ENCODE measurements at places on chromosomes 12 and 14.

DNA sequence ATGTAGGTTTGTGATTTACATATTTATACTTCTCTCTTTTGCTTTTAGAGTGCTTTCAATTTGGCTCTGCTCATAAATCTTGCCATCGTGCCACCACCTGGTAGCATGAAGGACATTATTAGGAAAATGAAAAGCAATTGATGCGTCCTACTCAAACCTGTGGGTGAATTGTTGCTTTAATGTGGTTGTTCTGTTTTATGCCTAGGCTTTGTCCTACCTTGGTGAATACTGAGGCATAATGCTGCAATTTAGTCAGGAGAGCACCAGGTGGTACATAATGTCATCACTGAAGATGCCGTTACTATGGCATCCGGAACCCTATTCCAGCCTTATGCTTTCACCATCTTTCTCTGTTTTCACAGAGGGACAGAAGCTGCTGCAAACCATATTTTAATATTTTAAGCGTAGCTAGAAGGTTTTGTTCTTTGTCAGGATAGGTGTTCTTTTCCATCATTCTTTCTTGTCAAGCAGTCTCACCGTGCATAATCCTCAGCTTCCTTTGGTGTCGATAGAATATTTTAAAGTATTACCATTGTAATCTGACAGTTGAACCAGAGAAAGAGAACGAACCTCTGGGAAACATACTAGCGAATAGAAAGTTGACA lies 68.5 kb upstream of the PKP2 start:
- no peak for DNase-seq

GRCh38 chr12:11732023-11732422 lies 82.5 kb downstream of the ETV6 start:
- no peak for DNase-seq

- DNase-seq: no peak
Observed at GRCh38 chr14:20262642-20263128, 23.6 kb downstream of the OR11H4 start.

GRCh38 chr14:75282170-75282554 lies 3.5 kb downstream of the FOS start:
- no peak for DNase-seq

DNA sequence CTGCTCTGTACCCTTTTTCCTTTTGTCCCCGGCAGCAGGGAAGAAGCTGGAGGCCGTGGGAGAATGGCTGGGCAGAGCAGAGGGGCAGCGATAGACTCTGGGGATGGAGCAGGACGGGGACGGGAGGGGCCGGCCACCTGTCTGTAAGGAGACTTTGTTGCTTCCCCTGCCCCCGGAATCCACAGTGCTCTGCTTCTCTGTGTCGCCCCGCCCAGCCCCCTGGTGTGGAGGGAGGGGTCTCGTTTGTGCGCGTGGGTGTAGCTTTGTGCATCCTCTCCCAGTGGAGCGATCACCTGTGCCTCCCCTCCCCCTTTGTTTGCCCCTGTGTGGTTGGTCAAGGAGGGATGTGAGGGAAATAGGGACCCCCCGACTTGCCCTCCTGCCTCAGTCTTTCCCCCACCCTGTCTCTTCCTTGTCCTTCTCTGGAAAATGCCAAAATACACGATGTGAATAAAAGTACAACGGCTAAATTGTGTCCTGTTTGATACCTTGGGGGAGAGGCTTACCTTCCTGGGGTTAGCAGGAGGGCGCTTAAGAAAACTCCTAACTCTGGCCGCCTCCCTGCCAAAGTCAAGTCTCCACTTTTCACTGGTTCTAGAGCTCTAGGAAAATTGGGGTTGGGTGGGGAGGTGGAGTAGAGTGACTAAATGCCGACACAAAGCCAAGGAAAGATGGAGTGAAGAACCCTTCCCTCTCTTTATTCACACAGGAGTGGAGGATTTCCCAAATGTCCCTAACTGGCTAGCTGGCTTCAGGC lies 990 bp upstream of the TPI1 start:
- peak; percentile 83 for DNase-seq

GRCh38 chr14:69049675-69050074 lies 70.6 kb upstream of the ACTN1 start:
- no peak for DNase-seq

- DNase-seq: no peak
Observed at GRCh38 chr12:28799348-28799747, 349.7 kb upstream of the FAR2 start.

DNA sequence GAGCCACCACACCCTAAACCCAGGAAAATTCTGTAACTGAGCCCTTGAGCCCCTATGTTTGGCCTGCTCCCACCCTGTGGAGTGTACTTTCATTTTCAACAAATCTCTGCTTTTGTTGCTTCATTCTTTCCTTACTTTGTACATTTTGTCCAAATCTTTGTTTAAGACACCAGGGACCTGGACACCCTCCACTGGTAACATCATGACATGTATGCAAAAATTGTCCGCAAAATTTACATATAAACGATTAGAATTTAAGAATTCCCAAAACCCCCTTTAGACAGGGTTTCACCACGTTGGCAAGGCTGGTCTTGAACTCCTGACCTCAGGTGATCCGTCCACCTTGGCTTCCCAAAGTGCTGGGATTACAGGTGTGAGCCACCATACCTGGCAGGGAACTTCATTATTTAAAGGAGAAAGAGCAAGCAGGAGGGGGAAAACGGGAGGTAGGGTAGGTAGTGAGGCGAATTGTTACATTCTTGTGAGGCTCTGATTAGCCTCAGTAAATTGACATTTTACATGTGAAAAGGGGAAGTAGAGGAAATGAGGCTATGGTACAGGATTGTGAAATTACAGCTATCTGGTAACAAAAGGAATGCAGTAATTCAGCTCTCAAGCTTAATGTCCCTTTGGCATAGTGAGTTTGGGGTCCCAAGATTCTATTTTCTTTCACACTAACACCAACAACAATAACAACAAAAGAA lies 27.6 kb downstream of the TUBA1A start:
- DNase-seq: no peak

- DNase-seq: no peak
Observed at GRCh38 chr12:88896958-88897357, 316.7 kb upstream of the KITLG start.

DNA sequence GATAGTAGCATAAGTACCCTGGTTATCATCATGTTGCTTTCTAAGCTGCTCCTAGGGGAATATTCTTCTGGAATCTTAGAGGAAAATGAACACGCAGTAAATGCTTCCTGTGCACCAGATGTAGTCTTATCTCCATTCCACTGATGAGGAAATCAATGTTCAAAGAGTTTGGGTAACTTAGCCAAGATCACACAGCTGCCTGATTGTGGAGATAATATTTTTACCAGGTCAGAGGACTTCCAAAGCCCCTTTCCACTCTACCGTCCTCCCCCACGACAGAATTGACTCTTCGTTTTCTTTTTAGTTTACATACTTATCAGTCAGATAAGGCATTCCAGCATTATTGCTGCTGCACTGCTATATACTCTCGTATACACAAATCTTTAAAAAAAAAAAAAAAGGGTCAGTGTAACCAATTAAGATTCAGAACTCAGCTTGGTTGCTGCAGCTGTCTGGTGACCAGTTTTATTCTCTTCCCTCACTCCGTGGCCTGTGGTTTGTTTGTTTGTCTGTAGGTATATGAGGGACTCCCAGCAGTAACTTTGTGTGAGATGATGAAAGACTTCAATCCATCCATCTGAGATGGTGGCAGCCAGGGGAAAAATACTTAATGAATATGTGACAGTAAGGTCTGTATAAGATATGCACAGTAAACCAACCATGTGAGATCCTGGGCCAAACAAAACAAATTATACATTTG lies 110.5 kb downstream of the TGFB3 start:
- DNase-seq: no peak

DNA sequence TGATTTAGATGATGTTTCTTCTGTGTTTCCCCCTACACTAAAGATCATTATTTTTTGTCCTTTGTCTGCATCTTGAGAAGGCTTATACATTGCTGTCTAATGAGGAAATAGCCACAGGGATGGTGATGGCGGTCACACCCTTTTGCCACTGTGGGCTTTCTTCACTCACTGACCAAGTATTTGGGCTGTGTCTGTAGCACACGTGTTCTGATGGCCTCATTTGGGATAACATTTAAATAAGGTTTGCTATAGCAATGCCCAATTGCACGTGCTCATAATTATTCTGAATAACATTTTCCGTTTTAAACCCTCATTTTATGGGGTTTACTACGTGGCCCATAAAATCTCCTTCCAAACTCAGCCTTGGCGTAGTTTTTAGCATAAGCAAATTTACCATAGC lies 230.3 kb upstream of the PRICKLE1 start:
- DNase-seq: no peak

- DNase-seq: no peak
Observed at GRCh38 chr12:9731797-9732196, 1.1 kb downstream of the CLECL1 start.

GRCh38 chr12:23083267-23083666 lies 458.3 kb downstream of the ETNK1 start:
- no peak for DNase-seq

GRCh38 chr14:32702562-32702961 lies 236.1 kb upstream of the NPAS3 start:
- no peak for DNase-seq

GRCh38 chr12:41881891-41882805 lies 262.5 kb downstream of the GXYLT1 start:
- DNase-seq: no peak

GRCh38 chr12:32027684-32028365 lies 68.6 kb downstream of the RESF1 start:
- DNase-seq: peak; percentile 85

- DNase-seq: no peak
Observed at GRCh38 chr14:106218174-106218573, 691.8 kb downstream of the TMEM121 start.

DNA sequence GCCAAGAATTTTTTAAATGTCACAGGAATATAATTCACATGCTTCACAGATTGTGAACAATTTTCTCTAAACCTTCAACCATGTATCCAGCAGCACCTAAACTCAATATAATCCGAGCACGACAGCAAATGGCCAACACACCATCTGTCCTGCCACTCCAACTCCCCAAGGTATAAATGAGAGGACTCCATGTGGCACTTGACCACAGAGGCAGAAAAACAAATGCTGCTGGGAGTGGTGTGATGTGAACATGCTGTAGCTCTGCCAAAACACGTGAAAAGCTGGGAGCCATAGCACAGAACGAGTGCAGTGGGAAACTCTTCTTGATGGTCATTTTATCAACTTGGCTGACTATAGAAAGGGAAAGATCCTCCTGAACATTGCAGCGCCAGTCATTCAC lies 70.9 kb downstream of the LLPH start:
- DNase-seq: no peak

DNA sequence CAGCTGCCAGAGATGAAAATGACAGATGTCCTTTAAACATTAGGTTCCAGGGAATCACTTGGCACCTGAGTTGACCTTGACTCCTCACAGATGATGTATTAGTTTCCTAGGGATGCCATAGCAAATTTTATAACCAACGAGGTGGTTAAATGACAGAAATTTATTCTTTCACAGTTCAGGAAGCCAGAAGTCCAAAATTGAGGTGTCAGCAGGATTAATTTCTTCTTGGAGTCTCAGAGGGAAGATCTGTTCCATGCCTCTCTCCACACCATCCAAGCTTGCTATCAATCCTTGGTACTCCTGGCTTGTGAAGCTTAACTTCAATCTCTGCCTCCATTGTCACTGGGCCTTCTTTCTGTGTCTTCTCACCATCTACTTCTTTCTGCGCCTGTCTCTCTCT lies 249.7 kb upstream of the BTG1 start:
- DNase-seq: no peak

DNA sequence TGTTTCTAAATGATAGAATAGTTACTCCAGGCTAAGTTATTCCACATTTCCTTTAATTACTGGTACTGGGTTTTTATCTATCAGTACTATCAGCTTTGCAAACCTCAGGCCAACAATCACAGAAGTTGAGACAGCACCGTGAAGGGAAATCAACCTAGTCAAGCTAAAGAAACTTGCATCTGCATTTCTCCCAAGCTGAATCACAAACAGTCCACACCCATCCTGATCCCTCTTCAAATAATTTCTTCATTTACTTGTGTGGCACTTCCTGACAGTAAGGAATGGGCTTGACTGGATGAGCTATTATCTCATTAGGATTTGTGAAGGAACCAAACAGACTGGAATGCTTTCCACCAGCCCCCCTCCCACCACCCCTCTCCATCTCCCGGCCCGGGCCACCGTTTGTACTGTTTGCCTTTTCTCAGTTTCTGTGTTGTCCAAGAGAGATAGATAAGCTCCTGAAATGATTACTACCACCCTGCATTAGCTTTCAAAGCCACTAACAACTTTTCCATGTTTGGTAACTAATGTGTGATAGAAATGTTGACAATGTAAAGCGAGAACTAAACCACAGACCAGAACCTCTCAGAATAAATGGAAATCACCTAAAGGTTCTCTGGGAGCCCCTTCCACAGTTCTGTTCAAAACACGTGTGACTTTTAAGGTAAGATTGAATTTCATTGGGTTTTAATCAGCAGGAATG lies 236.3 kb downstream of the SLC25A21 start:
- no peak for DNase-seq

DNA sequence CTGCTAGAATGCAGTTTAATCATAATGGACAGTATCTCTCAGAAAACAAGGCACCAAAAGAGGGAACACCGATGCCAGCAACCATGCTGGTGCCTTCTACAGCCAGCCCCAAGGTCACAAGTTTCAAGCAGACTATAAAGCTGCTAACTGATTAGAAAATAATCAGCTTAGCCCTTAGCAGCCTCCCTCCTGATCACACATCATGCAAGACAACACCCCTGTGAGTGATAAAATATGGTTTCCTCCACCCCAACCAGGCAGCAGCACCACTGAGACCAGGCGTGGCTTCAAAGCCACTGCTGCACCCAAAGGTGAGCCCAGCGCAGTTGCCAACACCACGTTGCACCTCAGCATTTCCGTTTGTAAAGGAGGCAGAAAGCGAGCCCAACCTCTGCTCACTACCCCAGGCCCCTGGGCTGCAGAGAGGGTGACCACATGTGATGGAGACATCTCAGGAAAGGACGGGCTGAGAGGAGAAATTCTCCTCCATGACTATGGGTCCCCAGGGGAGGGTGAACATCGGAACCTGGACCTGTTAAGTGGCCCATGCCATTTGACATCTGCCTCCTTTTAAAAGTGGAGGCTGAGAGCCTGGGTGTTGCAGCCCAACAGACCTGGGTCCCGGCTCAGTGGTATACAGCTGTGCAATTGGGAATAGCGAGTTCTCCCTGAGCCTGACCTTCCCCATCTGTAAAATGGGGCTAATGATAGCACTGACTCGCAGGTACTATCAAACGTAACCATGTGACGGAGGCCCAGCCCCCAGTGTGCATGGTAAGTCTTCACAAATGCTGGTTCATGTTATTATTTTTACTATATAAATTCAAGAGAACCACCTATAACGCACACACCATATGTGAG lies 11.5 kb downstream of the ZFP36L1 start:
- DNase-seq: peak; percentile 87

All from spleen (tissue), 13 donors.